ENCODE measurements at places on chromosomes 7 and 10. TPM values are rescaled to one million over a fixed set of nuclear protein-coding genes. Genes with fewer than 3 reads are reported as not detected.

Gene WDFY4
- total RNA-seq = 0.20 TPM

GRCh38 chr10:51596695-51597094 lies 102.7 kb downstream of the CSTF2T start:
- no peak overlapping the region for H3K4me3 ChIP-seq

DNA sequence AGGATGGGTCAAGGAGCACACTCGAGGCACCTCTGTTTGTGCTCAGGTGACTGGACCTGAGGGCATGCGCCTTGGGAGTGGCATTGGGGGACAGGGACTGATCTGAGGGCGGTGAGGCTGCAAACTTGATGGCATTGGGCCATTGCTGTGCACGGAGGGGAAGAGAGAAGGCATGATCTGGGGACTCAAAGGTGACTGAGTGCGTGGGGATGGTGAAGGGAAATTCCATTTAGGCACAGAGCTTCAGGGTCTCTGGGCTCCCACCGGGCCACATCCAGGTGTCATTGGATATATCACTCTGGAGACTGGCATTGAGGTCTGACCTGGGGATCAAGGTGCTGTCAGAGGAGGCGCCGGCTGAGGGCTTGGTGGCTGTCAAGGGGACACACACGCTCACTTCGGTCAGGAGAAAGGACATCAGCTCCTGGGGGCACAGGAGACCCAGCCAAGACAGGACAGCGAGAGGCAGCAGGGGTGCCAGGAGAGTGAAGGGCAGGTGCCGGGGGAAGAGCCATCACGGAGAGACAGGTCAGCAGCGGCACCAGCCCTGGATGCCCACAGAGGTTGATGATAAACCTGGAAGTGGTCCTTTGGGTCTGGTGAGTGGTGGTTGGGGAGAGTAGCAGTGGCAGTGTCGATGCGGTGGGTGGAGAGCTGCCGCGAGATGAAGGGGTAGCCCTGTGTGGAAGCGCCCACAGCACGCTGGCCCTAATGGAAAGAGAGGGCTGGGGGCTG lies 5.5 kb downstream of the ADCK2 start:
- H3K4me3 ChIP-seq = no peak overlapping the region
- peaks cover 27% of the 10 kb centered on the region for H3K4me1 ChIP-seq
- peaks cover 3% of the 10 kb centered on the region for H3K36me3 ChIP-seq
- no peaks in the 10 kb centered on the region for H3K27me3 ChIP-seq

DNA sequence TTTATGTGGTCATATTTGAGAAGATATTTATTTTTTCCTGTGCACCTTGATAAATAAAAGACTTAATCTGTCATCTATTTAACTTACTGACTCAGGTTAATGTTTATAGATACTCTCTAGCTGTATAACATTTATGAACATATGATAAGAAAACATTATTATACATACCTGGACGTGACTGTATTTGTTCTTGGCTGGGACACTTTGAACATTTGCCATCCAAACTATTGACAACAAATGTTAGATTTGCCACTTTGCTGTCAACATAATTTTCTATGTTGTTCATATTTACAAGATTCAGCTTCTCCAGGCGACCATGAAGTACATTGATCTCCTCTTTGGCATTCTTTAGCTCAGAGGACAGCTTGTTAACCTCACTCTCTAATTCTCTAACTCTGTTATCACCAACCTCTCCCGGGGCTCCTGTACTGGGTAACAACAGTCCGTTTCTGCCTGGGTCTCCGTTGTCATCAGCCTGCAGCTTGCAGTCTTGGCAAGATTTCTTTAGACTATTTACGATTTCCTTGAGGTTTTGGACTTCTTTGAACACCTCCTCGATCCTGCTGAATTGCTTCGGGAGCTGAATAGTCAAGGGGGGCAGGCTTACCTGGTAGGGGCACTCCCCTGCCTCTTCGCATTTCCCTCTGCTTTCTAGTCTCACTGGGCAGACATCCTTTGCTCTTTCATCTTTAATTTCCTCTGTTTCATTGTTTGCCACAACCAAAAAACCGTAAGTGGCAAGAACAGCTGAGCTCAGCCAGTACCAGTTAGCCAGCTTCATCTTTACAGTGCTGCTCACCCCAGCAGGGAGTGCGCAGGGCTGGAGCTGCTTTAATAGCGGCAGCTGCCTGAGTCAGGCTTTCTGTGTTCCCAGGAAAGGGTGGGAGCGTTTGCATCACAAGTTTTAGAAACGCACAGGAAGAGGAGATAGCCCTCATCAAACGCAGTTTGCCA lies at the start of gene FGL2:
Gene FGL2 (minus strand): TSS at position 807 of the 954 bp plus-strand sequence. CDS start 26 bp downstream, at position 781.
- no peaks in the 10 kb centered on the region for H3K36me3 ChIP-seq
- no peaks in the 10 kb centered on the region for H3K27me3 ChIP-seq
- peak; percentile 12 for DNase-seq
- peaks cover 21% of the 10 kb centered on the region for H3K4me1 ChIP-seq
- H3K27ac ChIP-seq = no peak within 1 kb of the TSS

- H3K27ac ChIP-seq = no peak overlapping the region
- no peak overlapping the region for H3K4me3 ChIP-seq
- H3K4me1 ChIP-seq = no peaks in the 10 kb centered on the region
- no peaks in the 10 kb centered on the region for H3K27me3 ChIP-seq
Observed at GRCh38 chr7:42319631-42320030, 82.6 kb upstream of the GLI3 start.
